NK-92 treated with Interleukin-12 subunit alpha and Interleukin-12 subunit beta, amount 100 ng/mL, for 24 hours (cell line): ENCODE measurements at places on chromosomes 1 and 21.

DNA sequence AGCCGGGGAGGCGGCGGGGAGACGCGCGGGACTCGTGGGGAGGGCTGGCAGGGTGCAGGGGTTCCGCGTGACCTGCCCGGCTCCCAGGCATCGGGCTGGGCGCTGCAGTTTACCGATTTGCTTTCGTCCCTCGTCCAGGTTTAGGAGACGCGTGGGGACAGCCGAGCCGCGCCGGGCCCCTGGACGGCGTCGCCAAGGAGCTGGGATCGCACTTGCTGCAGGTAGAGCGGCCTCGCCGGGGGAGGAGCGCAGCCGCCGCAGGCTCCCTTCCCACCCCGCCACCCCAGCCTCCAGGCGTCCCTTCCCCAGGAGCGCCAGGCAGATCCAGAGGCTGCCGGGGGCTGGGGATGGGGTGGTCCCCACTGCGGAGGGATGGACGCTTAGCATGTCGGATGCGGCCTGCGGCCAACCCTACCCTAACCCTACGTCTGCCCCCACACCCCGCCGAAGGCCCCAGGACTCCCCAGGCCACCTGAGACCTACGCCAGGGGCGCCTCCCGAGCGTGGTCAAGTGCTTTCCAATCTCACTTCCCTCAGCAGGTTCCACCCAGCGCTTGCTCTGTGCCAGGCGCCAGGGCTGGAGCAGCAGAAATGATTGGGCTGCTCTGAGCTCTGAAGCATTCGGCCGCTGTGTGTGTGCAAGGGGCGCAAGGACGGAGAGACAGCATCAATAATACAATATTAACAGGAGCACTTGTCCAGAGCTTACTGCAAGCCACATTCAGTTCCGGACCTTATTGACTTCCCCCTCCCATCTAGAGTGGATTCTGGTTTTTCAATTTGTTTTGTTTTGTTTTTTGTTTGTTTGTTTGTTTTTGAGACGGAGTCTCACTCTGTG, 10.3 kb downstream of the SIM2 start:
- DNase-seq = no peak

DNA sequence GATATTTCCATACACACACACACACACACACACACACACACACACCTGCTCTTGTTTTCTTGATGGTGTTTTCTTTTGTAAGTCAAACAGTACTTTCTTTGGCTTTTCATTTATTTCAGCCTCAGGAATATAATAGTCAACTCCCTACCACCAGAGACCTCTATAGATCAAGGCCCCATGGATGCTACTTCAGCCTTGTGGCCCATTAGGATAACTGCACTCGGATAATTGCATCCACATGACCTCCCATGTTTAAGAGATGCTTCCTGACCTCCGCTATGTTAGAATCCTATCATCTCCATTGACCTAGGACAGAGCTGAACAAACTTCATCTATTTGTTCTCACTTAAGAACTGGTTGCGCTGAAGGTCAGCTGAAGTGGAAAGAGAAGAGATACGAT, 1094.0 kb upstream of the B3GALT2 start:
- no peak for DNase-seq

DNA sequence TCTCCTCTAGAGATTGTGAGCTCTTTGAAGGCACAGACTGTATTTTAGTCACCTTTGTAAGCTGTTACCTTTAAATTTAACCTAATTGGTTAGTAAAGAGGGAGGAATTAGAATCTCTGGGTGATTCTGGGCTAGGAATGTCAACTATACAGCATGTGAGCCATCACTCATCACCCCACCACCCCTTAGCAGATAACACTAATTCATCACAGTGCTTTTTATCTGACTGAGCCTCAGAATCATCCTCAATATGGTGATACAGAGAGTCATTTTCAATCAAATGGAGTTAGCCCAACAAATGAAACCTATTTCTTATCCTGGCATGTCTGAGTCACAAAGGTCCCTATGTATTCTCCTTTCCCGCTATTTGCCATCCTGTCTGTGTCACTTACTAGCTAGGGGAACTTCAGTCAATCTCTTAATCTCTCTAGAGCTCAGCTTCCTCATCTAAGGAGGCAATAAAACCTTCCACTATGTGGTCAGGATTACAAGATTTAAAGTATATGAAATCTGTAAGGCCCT, 13.3 kb downstream of the KCNJ10 start:
- DNase-seq = no peak

GRCh38 chr1:153510984-153511410, 24.8 kb downstream of the S100A6 start:
- peak; percentile 70 for DNase-seq
